ENCODE measurements at places on chromosomes 12 and 14. TPM values are rescaled to one million over a fixed set of nuclear protein-coding genes. Genes with fewer than 3 reads are reported as not detected.
A peak's percentile ranks its signal among the peaks of the same experiment; 100 is the strongest.

The LRP1-AS gene
- polyA plus RNA-seq: not detected

The WSCD2 gene
- 15.0 TPM for polyA plus RNA-seq

The OVCH1 gene
- 0.67 TPM for polyA plus RNA-seq

The GLI1 gene
- 20.3 TPM for polyA plus RNA-seq

The FAIM2 gene
- 5.6 TPM for polyA plus RNA-seq

The SCARB1 gene
- 22.4 TPM for polyA plus RNA-seq

The TMTC1 gene
- 29.1 TPM for polyA plus RNA-seq

GRCh38 chr14:74988131-74988530 lies 14.6 kb upstream of the EIF2B2 start:
- DNase-seq: no peak

DNA sequence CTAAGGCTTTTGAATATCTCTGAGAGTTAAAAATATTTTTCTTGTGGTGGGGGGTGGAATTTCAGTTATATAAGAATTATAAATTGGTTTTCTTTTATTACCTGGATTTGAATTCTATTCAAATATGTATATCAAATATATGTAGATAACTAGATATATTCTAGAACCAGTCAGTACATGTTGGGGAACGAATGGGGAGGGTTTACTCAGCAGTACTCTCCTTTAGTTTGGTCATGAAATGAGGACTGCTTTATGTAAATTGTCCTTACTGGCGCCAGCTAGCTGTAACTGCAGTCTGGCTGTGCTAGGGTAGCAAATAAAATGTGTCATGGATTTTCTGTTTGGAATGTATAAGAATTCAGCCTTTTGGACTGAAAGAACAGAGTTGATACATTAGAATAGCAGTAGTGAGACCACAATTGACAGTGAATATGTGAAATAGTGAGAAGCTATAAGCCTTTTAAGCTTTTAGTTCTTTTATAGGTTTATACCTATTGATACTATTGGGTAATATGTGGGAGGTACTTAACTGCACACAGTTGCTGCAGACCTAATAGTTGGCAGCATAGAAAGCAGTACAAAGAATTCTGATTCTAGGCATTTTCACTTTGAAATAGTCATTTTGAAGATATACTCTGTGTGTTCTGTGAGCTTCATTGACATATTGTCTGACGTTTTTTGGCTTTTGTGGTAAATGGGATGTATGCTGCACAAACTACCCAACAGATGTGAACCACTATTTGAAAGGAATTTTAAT lies 29.0 kb downstream of the ATF7IP start:
- DNase-seq: peak; percentile 84

DNA sequence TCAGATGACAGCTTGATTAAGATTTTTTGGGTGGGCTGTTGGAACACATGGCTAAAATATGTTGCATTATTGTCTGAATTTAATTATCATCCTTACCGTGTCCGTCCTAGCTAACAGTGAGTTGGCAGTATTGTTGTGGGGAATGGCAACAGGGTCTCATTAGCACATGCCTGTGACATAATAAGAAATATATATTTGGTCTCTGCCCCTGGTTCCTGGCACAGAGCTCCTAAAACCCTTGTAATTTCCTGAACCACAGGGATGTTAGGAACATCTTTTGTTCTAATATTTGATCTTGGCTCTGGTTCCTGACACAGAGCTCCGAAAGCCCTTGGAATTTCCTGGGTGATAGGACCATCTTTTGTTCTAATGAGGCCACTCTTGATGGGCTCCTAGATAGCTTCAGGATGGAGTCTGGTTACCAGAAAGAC lies 76.0 kb downstream of the SYNE2 start:
- DNase-seq: no peak

DNA sequence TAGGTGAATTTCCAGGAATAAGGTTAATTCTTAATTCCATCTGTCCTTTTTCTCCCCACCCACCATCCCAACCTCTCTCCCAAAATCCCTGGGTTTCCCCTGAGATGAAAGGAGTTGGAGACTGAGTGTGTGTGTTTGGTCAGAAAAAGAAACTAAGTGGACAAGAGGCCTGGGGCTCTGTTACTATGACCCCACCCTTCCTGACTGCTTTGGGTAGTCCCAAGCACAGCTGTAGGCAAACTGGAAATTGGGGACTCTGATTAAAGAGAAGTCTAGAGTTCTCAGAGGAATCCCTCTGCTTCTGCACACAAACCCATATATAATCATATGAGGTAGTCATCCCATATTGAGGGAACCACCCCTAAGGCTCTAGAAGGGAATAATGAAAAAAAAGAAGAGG lies 7.0 kb upstream of the HOXC12 start:
- DNase-seq: no peak

GRCh38 chr12:32016680-32017482 lies 57.7 kb downstream of the RESF1 start:
- no peak for DNase-seq

DNA sequence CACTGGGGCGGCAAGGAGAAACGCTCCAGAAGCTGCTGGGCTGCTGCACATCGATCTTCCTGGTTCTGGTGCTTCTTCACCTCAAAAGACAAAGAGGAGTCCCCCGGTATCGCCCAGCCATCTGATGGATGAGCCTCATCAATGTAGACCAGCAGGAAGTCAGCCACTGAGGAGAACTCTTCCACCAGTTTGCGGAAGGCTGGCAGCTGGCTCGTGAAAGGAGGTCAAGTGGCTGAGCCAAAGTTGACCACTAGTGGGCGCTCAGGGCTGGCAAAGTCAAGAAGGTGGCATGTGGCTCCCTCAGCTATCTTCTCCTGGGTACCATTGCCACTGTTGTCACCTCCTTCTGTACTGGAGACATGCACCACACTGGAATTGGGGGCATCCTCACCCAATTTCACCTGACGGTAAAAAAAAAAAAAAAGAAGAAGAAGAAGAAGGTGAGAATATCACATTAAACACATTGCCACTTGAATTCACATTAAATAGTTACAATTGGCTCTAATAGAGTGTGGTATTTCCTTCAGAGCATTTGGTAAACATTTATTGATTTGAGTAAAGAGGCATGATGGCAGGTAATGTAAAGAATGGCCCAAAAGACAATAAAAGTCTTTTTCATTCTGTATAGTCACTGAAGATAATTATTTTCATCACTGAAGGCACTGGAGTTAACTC lies 8.3 kb downstream of the DIO2 start:
- DNase-seq: no peak

GRCh38 chr12:66312189-66312588 lies 9.9 kb downstream of the HELB start:
- DNase-seq: no peak

Data from renal cortex interstitium (tissue), 15 donors.